Hematopoietic multipotent progenitor cell treated with erythropoietin and hydrocortisone succinate and interleukin-3 and kit ligand, for 4 days (in vitro differentiated cells): ENCODE measurements at places on chromosomes 16 and 17.

GRCh38 chr17:60586288-60586974 lies 13.6 kb upstream of the PPM1D start:
- peak; percentile 42 for DNase-seq

- DNase-seq, result no peak
Observed at GRCh38 chr17:29444589-29444988, 54.4 kb downstream of the TAOK1 start.

DNA sequence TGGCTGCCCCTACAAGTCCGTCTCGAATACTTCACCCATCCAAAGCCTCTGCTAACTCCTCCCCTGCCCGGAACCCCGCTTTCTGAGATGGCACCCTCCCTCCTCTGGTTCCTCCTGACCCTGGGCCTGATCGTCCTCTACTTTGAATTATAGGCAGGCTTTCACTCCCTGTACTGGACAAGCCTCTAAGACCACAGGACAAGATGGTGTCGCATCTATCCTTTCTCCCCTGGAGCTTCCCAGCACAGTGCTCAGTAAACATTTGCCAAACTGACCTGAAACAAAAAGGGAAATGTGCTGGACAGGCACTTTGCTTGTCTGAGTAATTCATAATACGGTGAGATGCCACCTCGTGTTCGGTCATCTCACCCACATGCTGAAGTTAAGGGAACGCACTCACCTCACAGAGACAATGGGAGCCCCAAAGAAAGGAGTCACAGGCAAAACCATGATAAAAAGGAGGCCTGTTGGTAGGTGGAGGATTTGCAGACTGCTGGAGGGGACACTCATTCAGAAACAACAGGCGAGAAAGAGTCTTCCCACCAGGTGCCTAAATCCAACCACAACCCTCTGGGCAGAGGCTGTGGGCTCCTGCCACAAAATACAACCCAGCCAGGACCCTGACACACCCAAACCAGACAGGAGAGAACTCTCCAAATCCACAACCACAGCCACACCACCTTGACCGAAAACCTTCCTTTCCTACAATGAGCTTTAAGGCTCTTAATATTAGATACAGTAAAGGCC lies 28.2 kb downstream of the SNN start:
- DNase-seq, result no peak

DNA sequence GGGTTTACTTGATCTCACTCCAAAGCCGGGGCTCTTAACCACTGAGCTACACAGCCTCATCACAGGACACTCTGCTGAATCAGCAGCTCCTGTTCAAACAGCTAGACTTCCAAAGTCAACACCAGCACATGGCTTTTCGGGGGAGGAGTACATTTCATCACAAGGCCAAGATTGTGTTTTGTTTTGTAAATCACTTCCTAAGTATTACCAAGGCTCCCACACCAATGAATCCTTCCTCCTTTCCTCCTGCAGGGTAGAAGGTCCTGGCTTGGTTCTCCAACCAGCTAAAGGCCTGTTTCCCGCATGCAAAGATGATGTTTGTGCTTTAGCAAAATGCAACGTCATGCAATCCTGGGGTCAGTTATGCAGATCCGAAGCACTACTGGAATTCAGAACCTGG lies 152.5 kb downstream of the XYLT1 start:
- no peak for DNase-seq

GRCh38 chr17:66990047-66990446 lies 25.5 kb downstream of the CACNG4 start:
- DNase-seq, result no peak

- no peak for DNase-seq
Observed at GRCh38 chr17:79459846-79460245, 151.0 kb downstream of the RBFOX3 start.

DNA sequence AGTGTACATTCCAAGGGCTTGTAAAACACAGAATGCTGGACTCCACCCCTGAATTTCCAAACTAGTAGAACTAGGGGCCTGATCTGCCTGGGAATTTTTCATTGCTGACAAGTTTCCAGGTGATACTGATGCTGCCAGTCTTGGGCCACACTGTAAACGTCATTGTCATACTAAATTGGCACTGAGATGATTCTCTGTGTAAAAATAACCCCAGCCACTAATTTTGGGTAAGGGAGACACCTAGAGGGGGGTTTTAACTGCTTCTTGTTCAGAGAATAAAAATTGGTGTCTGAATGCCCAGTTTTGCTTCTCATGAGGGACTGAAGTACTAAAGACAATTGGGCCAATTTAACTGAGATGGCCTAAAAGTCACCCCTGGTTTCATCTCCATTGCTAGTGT lies 5.0 kb upstream of the CDH13 start:
- no peak for DNase-seq

DNA sequence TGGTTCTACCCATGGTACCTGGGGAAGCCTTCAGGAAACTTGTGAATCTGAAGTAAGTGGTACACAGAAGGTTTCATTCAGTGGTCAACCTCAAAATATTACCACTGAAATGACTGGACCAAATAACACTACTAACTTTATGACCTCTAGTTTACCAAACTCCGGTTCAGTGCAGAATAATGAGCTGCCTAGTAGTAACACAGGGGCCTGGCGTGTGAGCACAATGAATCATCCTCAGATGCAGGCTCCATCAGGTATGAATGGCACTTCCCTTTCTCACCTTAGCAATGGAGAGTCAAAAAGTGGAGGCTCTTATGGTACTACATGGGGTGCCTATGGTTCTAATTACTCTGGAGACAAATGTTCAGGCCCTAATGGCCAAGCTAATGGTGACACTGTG lies 55.9 kb upstream of the SLC5A11 start:
- DNase-seq, result no peak

DNA sequence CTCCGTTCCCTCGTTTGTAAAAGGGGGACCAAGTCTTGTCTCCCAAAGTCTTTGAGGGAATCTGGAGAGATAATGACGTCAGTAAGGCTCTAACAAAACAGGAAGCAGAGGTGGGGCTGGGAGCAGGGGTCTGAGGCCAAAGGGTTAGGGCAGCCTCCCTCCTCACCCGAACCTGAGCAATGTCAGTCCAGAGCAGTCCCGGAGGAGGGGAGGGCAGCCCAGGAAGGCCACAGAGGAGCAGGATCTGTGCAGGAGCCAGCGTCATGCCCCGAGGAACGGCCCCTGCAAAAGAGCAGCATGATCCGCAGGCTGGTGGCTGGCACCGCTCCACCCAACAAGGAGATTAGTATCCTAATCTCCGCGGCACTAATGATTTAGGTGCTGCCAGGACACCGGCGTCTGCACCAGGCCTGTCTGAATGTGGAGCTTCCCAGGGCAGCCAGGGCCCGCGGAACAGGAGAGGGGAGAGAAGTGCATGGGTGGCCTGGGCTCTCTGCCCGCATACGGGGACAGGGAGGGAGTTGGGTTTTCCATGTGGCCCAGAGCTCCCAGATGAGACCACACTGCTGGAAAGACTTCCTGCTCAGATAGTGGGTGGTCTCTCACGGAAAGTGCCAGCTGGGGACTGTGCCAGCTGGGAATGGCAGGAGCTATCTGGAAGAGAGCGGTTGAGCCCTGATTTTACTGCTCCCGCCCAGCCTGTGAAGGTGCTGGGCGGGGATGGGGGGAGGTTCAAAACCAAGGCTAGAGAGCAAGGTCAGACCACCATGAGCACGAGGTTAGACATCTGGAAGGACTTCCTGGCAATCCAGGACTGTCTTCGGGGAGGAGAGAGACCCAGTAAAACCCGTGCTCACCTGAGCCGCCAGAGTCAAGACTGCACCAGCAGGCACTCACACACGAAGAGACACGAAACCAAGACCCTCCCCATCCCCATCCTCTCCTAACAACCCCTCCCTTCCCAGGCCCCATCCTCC lies 11.0 kb upstream of the KRT17 start:
- no peak for DNase-seq

- DNase-seq, result no peak
Observed at GRCh38 chr17:44207319-44207718, 7.6 kb upstream of the ATXN7L3 start.

DNA sequence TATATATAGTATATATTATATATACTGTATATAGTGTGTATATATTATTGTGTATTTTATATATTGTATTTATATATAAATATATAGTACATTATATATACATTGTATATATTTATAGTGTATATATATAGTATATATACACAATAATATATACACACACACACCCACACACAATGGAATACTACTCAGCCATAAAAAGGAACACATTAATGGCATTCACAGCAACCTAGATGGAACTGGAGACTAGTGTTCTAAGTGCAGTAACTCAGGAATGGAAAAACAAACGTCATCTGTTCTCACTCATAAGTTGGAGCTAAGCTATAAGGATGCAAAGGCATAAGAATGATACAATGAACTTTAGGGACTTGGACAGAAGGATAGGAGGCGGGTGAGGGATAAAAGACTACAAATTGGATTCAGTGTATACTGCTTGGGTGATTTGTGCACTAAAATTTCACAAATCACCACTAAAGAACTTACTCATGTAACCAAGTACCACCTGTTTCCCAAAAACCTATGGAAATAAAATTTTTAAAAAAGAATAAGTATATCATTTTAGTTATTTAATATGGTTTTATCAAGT lies 201.9 kb upstream of the CDH11 start:
- DNase-seq, result peak; percentile 10

DNA sequence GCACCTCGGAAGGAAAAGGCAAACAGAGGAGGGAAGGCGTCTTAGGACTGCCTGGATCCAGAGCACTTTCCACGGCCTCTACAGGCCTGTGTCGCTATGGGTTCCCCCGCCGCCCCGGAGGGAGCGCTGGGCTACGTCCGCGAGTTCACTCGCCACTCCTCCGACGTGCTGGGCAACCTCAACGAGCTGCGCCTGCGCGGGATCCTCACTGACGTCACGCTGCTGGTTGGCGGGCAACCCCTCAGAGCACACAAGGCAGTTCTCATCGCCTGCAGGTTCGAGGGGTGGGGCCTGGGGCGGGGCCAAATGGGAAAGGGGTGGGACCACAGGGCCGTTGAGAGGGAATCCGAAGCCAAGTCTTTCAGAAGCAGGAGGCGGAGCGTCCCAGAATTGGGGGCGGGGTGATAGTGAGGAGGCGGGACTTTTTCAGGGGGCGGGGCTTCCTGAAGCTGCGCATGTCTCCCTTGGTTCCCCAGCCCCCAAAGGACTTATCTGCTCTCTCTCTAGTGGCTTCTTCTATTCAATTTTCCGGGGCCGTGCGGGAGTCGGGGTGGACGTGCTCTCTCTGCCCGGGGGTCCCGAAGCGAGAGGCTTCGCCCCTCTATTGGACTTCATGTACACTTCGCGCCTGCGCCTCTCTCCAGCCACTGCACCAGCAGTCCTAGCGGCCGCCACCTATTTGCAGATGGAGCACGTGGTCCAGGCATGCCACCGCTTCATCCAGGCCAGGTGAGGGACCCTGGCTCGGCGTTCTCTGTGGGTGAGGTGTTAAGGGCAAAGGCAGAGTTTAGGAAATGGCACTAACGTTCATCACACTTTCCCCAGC lies 939 bp downstream of the BCL6B start:
- peak; percentile 97 for DNase-seq

- no peak for DNase-seq
Observed at GRCh38 chr16:22926105-22926751, 112.3 kb downstream of the HS3ST2 start.

DNA sequence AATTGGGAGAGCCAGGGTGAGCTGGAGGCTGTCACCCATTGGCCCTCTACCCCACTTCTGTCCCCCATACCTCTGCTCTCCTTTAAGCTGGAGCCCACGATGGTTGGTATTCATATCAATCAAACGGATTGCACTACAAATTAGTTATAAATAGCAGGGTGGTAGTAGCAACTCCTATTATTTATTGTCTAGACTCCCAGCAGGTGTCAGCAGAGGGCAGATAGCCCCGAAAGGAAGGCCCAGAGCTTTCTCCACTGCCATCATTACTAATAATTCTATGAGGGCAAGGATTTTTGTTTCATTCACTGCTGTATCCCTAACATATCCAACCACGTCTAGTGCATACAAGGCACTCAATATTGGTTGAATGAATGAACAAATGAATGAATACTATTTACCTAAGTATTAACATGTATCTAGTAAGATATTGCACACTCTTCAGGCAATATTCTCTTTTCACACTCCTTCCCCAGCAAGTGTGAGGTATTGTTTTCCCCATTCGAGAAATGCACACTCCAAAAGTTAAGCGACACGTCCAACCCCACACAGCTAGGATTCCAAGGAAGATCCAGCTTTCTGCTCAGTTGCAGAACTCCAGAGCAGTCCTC lies 6.3 kb downstream of the C17orf50 start:
- peak; percentile 80 for DNase-seq

- peak; percentile 87 for DNase-seq
Observed at GRCh38 chr17:82300707-82301270, 16.6 kb downstream of the CD7 start.

GRCh38 chr17:81517339-81518112 lies 4.9 kb upstream of the ACTG1 start:
- no peak for DNase-seq

DNA sequence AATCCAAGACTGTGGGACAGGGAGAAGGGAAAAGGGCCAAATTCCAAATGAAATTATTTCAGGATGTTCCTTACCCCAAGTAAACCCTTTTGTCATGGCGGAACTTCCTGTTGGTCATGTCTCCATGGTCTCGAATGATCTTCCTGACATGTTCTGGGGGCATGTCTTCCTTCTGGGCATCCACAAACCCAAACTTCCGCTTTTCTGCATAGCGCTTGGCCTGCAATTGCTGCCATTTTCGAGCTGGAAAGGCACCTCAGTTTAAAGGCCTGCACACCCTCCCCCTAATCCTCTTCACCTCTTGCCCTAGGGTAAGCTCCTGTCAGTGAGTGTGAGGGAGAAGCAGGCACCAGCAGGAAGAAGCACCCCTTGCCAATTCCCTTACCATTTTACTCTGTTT lies 1.2 kb downstream of the PRPF8 start:
- peak; percentile 56 for DNase-seq

DNA sequence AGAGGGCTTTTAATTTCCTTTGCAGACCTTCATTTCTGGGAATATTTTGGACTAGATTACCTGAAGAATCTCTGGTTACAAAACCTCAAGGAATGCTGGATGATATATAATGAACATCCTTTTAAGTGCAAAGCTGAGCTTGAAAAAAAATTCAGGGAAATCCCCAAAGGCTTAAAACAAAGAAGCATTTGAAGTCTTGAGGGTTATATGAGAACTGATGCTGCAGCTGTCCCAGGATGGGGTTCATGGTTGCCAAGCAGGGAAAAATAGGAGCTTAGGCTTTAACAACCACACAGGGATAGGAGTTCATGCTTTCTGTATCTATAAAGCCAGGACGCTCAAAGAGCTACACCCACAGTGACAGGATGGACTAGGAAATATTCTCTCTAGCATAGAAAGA lies 150.4 kb upstream of the IRX5 start:
- DNase-seq, result no peak

- DNase-seq, result no peak
Observed at GRCh38 chr16:18936727-18937340, 10.6 kb upstream of the SMG1 start.

DNA sequence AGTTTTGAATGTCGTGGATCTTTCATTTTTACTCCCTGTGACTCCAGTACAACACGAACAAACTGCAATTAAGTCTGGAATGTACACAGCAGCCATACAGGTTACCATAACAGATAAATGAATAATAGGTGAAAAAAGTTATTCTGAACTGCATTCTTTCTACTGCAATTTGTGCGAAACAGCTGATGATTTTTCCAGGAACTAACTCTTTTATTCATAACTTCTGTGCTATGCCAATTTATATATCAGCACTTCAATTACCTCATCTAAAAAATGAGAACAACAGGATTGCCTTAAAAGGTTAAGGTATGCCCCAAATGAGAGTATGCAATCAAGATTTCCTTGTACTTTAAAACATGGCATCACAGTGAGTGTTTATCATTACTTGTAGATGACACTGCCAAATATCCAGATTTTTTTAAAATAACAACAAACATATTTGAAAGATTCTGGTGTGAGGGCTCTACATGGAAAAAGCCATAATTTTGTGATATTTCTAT lies 238.9 kb downstream of the CDH8 start:
- DNase-seq, result no peak

GRCh38 chr17:77382356-77382911 lies 241.7 kb downstream of the SEC14L1 start:
- no peak for DNase-seq
